Right lung (tissue), 10 donors: ENCODE measurements at places on chromosomes 6 and 20.

- no peak for DNase-seq
Measured at GRCh38 chr6:40556023-40556422, 31.1 kb downstream of the LRFN2 start.

DNA sequence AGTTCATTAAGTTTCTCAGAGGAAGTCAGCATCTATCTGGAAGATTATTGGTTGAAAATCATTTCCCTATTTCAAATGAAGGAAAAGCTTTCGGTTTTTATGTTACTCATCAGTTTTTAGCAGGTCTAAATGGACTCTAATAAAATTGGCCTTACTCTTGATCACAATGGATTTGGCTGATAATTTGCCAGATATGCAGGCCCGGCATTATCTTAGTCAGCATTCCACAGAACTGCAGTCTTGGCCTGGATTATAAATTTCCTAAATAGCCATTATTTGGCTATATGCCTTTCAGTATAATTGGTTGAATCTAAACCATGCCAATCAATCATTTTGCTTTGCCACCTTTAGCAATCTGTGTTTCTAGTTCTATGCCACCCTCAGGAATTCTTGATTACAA lies 91.7 kb upstream of the KCNQ5 start:
- DNase-seq: no peak

DNA sequence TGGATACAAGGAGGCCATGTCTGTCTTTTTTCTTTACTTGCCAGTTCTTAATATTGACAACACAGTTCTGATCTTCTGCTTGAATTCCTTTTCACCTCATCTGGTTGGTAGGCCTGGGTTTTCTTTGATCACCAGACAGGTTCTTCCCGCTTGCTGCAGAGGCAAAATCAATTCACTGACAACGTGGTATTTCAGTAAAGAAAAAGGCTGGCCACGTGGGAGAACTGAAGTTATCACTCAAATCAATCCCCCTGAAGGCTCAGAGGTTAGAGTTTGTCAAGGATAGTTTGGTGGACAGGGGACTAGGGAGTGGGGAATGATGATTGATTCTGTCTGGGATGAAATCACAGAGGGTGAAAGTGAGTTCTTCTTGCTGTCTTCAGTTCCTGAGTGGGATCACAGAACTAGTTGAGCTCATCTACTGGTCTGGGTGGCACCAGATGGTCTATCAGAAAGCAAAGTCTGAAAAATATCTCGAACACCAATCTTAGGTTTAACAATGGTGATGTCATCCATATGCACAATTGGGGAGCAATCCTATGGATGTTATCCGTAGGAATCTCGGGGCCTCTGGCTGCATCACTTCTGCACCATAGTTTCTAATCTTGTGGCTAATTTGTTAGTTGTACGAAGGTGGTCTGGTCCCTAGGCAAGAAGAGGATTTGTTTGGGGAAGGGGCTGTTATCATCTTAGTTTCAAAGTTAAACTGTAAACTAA lies 37.3 kb upstream of the OLIG3 start:
- no peak for DNase-seq

- no peak for DNase-seq
Measured at GRCh38 chr20:10720565-10720964, 46.8 kb upstream of the JAG1 start.

DNA sequence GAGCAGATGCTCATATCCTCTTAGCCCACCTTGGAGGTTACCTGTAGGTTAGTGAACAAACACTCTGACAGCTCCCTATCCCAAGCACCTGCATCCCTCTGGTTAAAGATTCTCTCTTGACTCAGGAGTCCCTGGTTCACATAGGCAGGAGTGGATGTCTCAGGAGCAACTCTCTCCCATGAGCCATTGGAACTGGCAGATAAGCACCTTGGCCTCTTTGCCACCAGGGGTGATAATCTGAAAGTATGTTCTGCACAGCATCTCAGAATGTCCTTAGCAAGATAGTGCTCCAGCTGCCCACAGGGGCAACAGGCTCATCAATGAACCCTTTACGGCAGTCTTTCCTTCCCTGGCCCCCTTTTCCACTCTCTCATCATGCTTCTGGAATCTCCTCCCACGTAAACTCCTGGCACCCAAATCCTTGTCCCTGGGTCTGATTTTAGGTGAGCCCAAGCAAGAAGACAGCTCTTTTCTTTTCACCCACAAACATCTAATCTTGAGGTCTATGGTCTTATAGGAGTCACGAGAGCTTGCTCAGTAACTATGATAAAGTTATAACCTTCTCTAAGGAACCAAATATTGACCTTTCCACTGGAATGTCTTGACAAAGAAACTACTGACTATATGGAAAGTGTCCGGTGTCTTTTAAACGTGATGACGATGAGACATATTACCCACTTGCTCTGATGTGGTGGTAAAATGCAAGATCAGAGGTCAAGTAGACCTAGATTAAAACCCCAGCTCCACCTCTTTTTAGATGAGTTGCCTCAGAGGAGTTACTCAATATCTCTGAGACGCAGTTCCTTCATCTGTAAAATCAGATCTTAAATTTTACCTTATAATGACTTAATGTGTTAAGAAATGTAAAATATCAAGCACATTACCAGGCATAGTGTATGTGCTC lies 39.8 kb upstream of the ISM1 start:
- DNase-seq: no peak

DNA sequence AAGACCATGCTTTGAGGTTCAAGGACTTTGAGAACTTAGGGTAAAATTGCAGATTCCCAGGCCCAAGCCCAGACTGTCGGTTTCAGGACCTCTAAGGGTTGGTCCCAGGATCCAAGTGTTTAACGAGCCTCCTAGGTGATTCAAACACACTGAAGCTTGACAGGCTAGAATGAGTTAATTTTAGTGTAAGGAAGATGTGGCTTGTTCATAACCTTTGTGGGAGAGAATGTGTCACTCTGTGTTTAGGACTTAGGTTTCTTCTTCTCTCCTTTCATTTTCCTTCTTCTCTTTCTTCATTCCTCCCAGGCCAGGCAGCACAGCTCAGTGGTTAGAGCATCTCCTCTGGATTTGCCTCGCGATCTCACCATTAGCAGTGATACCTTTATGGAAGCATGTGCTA lies 104.8 kb upstream of the KCNG1 start:
- DNase-seq: no peak

GRCh38 chr6:31572041-31572911 lies at the start of gene LTA:
Gene LTA (plus strand): TSS chr6:31572289. CDS start chr6:31572743, 454 bp downstream.
- DNase-seq: no peak

DNA sequence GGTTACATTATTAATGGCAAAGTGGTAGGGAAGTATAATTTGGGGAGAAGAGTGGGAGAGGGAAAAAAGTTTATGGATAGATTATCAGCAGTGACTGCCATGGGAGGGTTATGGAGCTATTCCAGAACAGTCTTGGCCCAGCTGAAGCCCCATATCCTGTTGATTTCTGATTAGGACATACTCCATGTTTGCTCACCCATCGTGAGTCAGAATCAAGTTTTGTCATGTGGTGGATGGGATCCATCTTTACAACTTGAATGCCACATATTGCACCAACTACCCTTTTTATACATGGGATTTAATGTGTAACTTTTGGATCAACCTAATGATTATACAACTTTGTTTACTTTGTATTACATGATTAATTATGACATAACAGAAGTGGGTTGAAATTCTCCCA lies 217.0 kb downstream of the HAO1 start:
- DNase-seq: no peak
